ENCODE measurements at places on chromosomes 2 and 18.

GRCh38 chr2:120421830-120422175 is 75.9 kb downstream of the INHBB start:
- no peak for DNase-seq
- no peaks in the 10 kb centered on the region for H3K36me3 ChIP-seq
- no peak overlapping the region for H3K4me3 ChIP-seq
- H3K27me3 ChIP-seq, result peaks cover 22% of the 10 kb centered on the region
- H3K27ac ChIP-seq, result no peak overlapping the region

GRCh38 chr18:40866013-40866645 is 1088.9 kb upstream of the PIK3C3 start:
- DNase-seq, result no peak
- H3K4me1 ChIP-seq, result no peaks in the 10 kb centered on the region
- H3K4me3 ChIP-seq, result no peak overlapping the region

DNA sequence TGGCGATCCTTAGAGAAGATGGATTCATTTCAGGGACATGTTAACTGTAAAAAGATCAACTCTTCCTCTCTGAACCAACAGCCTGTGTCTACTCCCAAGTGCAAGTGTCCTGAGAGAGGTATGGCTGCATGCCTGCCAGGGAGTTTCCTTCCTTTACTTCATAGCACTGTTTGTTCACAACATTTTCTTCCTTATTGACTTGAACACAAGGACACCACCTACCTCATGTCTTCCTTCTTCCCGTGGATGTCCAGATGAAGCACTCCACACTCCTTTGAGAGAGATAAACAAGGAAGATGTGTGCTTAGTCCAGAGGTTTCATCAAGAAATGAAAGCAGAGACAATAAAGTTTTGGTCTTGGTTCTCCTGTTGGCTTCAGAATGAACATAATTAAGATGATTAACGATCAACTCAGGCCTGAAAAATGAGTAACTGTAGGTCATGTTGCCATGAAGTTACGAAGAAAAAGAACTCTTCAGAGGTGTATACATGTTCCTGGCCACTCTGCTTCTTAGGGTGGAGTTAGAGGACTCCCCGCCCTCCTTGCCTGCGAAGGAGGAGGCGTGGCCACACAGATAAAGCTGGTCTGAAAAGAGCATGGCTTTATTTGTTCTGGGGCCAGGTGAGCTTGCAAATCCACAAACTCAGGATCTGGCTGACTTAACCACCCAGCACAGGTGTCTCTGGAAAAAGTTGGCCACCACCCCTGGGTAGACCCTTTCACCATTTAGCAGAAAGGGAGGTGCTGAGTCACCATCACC is 155.0 kb upstream of the KCTD1 start:
- no peak overlapping the region for H3K27ac ChIP-seq
- no peaks in the 10 kb centered on the region for H3K4me1 ChIP-seq
- no peak overlapping the region for H3K4me3 ChIP-seq
- no peaks in the 10 kb centered on the region for H3K27me3 ChIP-seq

GRCh38 chr2:152319822-152320570 is 15.0 kb upstream of the FMNL2 start:
- no peak for DNase-seq
- no peaks in the 10 kb centered on the region for H3K36me3 ChIP-seq
- no peaks in the 10 kb centered on the region for H3K27me3 ChIP-seq
- no peak overlapping the region for H3K4me3 ChIP-seq
- H3K27ac ChIP-seq, result no peak overlapping the region
- H3K4me1 ChIP-seq, result no peaks in the 10 kb centered on the region

GRCh38 chr18:55592106-55592505 is 4.1 kb upstream of the TCF4 start:
- H3K27ac ChIP-seq, result no peak overlapping the region
- no peak for DNase-seq
- no peak overlapping the region for H3K4me3 ChIP-seq
- no peaks in the 10 kb centered on the region for H3K27me3 ChIP-seq
- H3K36me3 ChIP-seq, result no peaks in the 10 kb centered on the region
- no peaks in the 10 kb centered on the region for H3K4me1 ChIP-seq

DNA sequence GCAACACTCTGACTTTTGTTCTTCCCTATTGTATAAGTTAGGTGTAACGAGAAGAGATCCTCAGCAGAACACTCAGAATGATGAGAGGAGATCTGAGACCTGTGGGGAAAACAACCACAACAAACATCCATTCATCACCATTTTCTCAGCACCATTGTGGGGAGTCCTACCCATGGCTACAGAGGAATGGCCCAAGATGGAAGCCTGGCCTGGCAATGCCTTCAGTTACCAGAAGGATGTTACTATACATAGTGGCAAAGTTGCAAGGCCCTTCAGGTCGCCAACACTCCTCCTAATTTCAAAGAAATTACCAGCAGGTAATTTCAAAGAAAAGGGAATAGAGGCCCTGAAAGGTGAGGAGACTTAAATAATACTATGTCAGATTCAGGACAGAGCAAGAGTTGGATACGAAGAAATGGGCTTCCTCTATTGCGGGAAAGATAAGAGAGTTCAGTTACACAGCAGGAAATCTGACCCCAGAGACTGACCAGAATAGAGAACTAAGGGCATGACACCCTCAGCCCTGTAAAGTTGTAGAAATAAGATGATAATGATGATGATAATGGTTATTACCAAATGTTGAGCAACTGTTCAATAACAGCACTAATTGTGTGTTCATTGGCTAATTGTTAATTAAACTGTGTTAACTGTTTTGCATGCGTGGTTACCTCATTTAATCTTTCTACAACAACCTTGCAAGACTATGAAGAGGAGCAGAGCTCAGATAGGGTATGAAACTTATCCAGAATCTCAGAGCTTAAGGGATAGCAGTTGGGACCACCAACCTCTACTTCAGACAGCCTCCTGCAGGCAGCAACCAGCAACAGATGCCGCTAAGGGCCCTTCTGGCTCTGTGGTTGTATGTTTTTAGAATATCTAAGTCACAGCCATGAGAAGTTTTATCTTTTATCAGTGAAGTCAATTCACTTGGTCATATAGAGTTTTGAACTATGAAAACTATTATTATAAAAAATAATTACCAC is 37.5 kb downstream of the DHRS9 start:
- H3K4me1 ChIP-seq, result peaks cover 3% of the 10 kb centered on the region
- no peaks in the 10 kb centered on the region for H3K27me3 ChIP-seq
- H3K4me3 ChIP-seq, result no peak overlapping the region
- H3K27ac ChIP-seq, result no peak overlapping the region
- no peak for DNase-seq
- no peaks in the 10 kb centered on the region for H3K36me3 ChIP-seq

DNA sequence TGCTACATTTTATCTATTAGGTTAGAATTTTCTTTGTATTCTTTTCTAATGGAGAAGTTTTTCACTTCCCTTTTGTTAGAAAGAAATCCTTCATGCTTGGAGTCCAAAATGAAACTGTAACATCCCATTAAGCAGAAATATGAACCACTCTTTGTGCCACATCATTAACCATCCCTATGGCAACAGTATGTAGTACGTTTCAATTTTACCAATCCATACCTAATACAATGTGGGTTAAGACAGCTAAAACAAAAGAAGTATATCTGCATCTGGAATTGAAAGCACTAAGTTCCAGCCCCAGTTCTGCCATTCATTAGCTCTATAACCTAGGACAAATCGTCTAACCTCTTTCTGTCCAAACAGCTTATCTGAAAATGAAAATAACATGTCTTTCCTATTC is 409.2 kb upstream of the SPHKAP start:
- H3K4me1 ChIP-seq, result no peaks in the 10 kb centered on the region
- no peak for DNase-seq
- no peaks in the 10 kb centered on the region for H3K27me3 ChIP-seq
- no peak overlapping the region for H3K27ac ChIP-seq
- no peaks in the 10 kb centered on the region for H3K36me3 ChIP-seq

DNA sequence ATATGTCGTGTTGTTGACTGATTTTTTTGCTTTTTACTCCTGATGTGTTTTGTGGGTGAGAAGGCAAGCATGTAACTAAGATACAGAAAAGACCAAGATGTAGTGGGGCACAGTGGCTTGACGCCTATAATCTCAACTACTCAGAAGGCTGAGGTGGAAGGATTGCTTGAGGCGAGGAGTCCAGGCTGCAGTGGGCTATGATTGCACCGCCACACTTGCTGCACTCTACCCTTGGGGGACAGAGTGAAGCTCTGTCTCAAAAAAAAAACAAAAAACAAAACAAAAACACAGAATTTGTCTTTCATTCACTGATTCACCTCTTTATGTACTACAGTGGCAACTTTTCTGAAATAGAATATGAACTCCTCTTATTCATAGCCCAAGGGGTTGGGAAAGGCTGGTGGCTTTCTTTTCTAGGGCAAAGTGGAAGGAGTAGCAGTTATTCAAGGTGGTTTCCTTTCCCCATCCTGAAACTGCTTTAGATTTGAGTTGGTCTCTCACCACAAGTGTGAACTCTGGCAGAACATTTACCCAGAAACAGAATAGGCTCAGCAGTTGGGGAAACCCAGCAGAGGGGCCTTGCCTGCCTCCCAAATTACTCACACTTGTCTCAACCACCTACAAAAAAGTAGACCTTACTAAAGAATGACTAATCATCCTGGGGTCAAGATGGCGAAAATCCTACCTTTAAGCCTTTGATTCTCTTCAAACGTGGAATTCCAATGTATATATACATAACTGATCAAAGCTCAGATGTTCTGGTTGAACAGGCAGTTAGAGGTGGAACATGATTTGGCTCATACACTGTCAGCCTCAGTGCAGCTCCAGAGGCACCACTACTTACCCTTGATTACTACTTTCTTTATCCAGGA is 6.5 kb downstream of the TANK start:
- no peaks in the 10 kb centered on the region for H3K4me1 ChIP-seq
- no peak overlapping the region for H3K4me3 ChIP-seq
- no peak overlapping the region for H3K27ac ChIP-seq
- no peak for DNase-seq

DNA sequence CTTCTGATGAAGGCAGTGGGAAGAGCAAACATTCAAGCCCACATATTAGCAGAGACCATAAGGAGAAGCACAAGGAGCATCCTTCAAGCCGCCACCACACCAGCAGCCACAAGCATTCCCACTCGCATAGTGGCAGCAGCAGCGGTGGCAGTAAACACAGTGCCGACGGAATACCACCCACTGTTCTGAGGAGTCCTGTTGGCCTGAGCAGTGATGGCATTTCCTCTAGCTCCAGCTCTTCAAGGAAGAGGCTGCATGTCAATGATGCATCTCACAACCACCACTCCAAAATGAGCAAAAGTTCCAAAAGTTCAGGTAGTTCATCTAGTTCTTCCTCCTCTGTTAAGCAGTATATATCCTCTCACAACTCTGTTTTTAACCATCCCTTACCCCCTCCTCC is 35.4 kb downstream of the CCNT2 start:
- H3K4me3 ChIP-seq, result no peak overlapping the region
- no peaks in the 10 kb centered on the region for H3K27me3 ChIP-seq
- no peaks in the 10 kb centered on the region for H3K4me1 ChIP-seq
- H3K27ac ChIP-seq, result no peak overlapping the region

DNA sequence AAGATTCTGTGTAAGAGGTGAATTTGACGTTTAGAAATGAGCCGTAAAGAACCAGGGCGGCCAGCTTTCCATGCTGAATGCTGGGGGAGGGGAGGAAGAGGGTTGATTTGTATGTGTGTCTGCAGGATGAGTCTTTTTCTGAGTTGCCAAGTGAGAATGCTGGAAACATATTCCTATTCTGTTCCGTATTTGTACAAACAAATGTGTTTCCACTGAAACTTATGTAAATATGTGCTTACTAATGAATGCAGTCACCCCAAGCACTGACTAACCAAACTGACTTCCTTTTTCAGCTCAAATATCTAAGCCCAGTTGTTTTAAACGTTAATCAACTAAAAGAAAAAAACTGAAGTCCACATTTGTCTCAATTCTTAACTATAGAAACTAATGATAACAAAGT is 74.9 kb upstream of the APCDD1 start:
- no peak for DNase-seq
- no peak overlapping the region for H3K27ac ChIP-seq
- no peak overlapping the region for H3K4me3 ChIP-seq

GRCh38 chr2:128396500-128396891 is 77.8 kb upstream of the HS6ST1 start:
- no peak overlapping the region for H3K4me3 ChIP-seq
- H3K4me1 ChIP-seq, result no peaks in the 10 kb centered on the region
- no peaks in the 10 kb centered on the region for H3K27me3 ChIP-seq
- DNase-seq, result peak; percentile 20
- no peak overlapping the region for H3K27ac ChIP-seq

DNA sequence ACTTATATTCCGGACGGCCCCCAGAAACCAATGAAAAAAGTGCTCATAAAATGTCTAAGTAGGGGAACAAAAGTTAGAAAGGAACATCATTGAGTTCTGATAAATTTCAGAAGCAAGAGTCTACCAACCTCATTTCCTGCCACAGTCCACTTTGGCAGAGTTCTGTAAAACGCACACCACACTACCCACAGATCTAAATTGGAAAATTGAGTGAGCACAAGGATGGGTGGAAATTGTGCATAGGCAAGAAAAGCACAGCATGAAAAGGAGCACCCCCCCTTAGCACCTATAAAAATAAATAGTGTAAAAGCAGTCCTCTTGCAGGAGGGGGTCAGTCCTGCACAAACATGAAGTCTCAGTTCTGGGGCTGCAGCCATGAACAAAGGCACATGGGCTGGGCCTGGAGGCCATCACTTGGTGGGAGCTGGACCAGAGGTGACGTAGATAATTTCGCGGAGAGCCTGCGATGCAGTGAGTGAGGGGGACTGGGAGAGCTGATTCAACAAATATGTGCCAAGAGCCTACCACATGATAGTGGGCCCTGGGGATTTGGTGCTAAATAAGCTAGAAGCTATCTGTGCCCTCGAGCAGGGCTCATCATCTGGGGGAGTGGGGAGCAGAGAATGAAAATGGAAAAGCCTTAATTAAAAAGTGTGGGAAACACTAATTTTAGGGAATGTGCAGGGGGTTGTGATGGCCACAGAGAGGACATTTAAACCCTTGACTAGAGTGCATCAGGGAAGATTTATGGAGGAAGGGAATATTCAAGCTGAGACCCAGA is 48.9 kb upstream of the SPP2 start:
- no peaks in the 10 kb centered on the region for H3K36me3 ChIP-seq
- no peak overlapping the region for H3K27ac ChIP-seq
- no peak for DNase-seq
- H3K4me3 ChIP-seq, result no peak overlapping the region

DNA sequence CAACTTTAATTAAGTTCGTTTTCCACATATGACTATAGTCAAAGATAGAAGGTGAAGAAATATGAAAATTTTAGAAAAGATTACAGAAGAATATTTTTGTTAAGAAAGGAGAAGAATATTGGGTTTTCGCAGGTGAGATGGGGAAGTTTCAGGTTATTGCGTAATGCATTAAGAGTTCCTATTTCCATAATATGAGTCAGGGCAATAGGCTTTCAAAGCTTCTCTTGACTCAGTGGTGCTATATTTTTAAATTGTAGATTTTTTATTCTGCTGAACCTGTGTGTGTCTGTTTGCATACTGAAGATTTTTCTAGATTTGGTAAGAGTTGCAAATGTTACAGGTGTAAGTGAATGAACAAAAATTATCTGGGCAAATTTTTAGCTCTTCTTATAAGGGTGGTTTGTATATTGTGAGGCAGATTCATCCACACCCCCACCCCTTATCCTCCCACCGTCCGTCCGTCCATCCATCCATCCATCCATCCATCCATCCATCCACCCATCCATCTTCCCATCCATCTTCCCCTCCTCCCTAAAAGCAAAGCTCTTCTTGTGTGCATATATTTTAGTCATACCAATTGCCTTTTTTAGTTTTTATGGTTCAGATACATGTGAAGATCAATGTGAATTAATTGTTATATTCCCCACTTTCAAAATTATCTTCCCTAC is 69.6 kb downstream of the MYO1B start:
- DNase-seq, result no peak
- H3K4me3 ChIP-seq, result no peak overlapping the region
- H3K36me3 ChIP-seq, result no peaks in the 10 kb centered on the region
- peaks cover 14% of the 10 kb centered on the region for H3K4me1 ChIP-seq
- no peak overlapping the region for H3K27ac ChIP-seq
- no peaks in the 10 kb centered on the region for H3K27me3 ChIP-seq
